Esophagus squamous epithelium (tissue), 5 donors: ENCODE measurements at places on chromosomes 16 and 17.

GRCh38 chr16:11047939-11048800, 103.8 kb downstream of the CLEC16A start:
- DNase-seq: no peak

- no peak for DNase-seq
These were observed 113.5 kb upstream of the CCL2 start for GRCh38 chr17:34141590-34141989.

DNA sequence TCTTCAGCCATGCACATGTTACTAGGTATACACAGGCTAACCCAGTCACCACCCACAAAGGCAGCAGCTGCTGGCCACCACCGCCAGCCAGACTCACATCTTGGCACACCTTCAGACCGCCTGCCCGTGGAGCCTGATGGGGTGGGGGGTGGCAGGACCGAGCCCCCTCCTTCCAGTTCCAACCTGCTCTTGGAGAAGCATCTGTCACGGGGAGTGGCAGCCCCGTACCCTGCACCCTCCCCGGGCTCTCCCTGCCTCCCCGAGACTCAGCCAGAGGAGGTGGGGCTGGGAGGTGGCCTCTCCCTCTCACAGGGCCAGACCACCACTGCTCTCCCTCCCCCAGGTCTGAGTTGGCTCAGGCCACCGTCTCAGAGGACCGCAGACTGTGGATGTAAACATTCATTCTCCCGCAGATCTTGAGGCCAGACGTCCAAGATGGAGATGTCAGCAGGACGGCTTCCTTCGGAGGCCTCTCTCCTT, 11.3 kb upstream of the RBFOX3 start:
- DNase-seq: no peak

DNA sequence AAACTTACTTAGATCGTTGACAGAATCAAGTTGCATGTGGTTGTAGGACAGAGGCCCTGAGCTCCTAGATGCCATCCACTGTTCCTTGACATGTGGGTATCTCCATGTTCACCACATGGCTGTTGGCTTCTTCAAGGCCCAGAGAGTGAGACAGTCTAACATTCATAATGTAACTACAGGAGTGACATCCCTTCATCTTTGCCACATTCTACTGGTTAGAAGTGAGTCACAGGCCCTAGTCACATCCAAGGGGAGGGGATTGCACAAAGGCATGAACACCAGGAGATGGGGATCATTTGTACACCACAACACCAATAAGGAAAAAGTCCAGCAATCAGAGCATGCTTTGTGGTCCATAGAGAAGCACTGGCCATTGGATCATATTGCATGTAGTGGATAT, 56.6 kb downstream of the WSCD1 start:
- DNase-seq: no peak

GRCh38 chr17:45940826-45941225, 46.5 kb downstream of the MAPT start:
- no peak for DNase-seq

DNA sequence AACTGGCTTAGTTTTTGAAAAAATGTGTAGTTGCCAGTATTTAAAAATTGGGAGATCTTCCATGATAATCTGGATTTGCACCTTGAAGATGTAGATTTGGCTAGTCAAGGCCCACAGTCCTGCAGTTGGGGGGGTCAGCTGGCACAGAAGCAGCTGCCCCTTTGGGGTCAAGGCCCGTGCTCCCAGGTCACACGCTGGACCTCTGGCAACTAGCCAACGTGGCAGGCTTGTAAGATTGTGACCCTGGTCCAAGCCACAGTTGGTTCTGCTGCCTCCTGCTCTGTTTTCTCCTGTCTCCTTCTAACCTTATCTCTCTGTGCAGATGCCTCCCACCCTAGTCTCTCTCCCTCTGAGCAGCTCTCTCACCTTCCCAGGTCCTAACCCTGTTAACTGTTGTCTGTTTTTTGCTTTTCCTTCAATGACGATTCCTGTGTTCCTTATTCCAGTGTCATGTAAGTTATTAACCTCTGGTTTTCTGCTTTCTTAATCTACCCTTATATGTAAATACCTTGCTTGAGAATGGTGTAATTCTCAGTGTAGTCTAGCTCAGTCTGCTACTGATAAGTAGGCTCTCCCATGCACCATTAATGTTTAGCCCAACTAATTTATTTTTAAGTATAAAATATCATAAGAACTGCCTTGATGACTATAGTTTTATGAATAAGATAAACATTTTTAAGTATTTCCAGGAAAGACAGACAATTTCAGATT, 27.9 kb downstream of the CLEC16A start:
- DNase-seq: no peak

DNA sequence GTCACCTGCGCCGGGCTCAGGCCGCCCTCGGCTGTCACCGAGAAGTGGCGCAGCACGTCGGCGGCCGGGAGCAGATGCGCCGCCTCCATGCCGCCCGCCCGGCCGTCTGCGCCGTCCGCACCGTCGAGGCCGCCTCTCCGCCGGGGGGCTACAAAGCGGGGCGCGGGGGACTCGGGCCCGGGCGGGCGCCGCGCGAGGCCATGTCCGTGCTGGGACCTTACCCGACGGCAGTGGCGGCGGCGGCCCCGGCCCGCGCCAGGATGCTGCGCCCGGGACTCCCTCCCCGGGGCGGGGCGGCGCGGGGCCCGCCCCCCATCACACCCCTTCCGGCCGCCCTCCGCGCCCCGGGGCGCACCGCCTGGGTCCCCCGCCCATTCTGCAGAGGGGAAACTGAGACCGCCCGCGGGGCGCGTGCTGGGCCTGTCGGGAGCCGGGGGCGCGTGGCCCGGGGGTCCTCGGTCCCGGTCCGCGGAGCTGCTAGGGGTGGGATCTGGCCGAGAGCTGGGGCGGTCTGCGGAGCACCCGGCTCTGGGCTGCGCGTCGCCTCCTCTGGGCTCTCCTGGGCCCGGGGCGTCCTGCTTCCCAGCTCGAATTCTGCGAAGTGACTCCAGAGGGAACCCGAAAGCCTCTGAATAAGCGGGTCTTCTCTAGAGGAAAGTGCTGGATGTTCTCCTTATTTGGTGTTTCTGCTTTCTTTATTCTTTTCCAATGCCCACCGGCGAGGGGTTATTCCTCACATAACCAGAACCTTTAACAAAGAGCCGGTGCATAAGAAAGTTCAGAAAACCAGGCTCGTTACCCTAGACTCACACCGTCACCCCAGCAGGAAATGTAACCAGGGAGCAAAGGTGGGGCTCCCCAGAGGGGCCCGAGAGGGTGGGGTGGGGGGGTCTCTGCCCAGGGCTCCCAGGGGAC, at the start of gene ATP2A3:
Gene ATP2A3 (minus strand): TSS at position 235 of the 915 bp plus-strand sequence. CDS start 146 bp downstream, at position 89.
- DNase-seq: no peak

DNA sequence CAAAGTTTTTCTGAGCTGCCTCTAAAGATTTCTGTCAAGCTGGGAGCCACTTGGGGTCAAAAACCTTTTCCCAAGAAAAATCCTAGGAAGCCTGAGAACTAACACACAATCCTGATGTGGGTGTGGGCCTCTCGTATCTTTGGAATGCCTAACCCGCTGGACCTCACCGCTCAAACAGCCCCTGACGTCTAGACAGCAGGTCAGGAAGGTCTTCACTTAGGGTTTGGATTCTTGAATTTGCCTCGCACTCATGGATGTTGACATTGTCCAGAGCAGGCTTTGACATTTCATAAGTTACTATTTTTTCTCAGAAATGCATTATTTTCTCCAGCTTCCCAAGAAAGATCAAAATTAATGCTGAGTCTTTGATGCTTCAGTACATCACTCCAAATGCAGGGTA, 18.9 kb downstream of the TEX2 start:
- DNase-seq: no peak
